ENCODE measurements at places on chromosomes 7 and 10. TPM values are rescaled to one million over a fixed set of nuclear protein-coding genes. Genes with fewer than 3 reads are reported as not detected.

DNA sequence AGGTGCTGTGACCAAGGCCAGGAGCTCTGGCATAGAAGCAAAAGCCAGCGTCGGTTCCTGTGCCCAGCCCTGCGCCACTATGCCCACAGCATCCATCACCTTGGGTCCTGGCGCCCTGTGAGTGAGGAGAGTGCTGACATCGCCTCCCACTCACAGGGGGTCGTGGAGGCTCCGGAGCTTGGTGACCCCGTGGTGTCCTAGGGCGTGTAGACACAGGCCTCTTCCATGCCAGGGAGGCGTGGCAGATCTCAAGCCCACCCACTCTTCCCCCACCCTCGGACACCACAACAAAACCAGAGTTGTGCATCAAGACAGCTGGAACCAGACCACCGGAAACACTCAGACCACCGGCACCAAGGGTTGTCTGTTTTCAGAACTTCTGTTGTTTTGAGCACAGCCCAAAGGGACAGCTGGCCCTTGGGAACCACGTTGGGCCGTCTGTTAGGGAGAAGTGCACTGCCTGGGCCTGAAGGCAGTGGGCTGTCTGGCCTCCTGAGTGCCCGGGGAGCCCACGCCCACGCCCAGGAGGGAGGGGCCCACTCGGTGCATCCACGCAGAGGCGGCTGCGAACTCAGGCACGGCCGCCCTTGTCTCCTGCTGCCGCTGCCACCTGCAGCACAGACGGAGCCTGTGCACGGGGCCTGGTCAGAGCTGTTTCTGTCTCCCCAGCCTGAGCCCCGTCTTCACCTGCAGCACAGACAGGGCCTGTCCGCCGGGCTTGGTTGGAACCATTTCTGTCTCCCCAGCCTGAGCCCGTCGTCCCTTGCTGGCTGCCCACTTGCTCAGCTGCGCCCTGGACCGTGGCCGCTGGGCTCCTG, 106.3 kb downstream of the INPP5A start:
- no peak for DNase-seq

- DNase-seq = no peak
These were observed 7.0 kb upstream of the CYP3A4 start for GRCh38 chr7:99791021-99791420.

- DNase-seq = no peak
These were observed 71.0 kb downstream of the SEM1 start for GRCh38 chr7:96638669-96639068.

DNA sequence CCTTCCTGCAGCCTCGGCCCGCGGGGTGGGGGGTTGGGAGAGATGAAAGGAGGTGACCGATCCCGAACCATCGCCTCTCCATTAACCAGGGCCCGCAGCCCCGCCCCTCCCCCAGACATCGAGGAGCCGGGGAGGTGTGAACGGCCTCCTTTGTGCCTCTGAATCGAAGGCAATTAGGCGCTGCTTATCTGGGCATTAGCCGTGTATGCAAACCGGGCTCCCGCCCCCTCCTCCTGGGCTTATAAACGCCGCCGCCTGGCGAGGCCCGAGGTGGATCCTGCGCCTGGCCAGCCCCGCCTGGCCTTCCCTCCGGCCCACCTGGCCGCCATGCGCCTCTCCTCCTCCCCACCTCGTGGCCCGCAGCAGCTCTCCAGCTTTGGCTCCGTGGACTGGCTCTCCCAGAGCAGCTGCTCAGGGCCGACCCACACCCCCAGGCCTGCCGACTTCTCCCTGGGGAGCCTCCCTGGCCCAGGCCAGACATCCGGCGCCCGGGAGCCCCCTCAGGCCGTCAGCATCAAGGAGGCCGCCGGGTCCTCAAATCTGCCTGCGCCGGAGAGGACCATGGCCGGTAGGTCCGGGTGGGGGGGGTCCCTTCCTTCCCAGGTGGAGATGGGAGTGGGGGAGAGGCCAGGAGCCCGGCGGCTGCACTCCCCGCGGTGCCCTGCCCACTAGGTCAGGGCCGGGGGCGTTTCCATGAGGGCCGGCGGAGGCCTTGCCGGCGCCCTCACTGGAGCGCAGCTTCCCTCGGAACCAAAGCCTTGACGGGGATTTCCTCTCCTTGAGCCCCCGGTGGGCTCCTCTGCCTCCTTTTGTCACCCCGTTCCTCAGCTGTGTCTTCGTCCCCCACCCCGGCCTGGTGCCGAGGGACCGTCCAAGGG, at the start of gene VENTX:
Gene VENTX, plus strand, starts transcription at position 268 of the 878 bp plus-strand sequence. Its CDS starts 60 bp downstream, at position 328.
- no peak for DNase-seq

GRCh38 chr7:8274589-8274988, 12.6 kb upstream of the ICA1 start:
- no peak for DNase-seq

DNA sequence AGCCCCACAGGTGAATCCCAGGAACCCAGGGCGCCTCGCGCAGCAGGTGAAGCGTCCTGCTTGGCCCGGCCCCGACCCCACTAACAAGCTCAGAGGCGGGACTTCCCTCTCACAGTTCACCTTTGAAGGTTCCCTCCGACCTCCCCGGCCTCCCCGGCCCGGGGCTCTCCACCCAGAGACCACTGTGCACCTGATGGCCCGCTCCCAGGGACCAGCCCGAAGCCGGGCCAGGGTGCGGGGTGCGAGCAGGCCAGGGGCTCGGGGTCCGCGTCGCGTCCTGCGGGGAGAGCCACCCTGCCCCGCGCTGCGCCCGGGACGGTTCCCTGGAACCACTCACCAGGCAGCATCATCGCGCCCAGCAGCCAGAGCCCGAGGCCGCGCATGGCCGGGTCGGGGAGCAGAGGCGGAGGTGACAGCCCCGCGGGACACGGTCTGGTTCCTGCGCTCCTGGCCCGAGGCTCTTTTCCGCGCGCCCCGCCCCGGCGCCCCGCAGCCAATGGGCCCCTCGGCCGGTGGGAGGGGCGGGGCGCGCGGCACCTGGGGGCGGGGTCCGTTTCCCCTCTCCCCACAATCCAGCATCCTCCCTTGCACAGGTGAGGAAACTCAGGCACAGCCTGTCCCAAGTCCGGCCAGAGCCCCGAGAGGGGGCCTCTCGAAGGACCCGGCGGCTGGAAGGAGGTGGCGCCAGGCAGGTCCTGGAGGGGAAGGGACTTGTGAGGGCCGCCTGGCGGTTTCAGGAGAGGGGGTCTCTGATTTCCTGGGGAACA, at the start of gene ADAM8:
Gene ADAM8, minus strand, starts transcription at position 434 of the 767 bp plus-strand sequence. Its CDS starts 51 bp downstream, at position 383.
- DNase-seq = no peak

- DNase-seq = no peak
These were observed 40.7 kb upstream of the ANAPC16 start for GRCh38 chr10:72175149-72175548.

DNA sequence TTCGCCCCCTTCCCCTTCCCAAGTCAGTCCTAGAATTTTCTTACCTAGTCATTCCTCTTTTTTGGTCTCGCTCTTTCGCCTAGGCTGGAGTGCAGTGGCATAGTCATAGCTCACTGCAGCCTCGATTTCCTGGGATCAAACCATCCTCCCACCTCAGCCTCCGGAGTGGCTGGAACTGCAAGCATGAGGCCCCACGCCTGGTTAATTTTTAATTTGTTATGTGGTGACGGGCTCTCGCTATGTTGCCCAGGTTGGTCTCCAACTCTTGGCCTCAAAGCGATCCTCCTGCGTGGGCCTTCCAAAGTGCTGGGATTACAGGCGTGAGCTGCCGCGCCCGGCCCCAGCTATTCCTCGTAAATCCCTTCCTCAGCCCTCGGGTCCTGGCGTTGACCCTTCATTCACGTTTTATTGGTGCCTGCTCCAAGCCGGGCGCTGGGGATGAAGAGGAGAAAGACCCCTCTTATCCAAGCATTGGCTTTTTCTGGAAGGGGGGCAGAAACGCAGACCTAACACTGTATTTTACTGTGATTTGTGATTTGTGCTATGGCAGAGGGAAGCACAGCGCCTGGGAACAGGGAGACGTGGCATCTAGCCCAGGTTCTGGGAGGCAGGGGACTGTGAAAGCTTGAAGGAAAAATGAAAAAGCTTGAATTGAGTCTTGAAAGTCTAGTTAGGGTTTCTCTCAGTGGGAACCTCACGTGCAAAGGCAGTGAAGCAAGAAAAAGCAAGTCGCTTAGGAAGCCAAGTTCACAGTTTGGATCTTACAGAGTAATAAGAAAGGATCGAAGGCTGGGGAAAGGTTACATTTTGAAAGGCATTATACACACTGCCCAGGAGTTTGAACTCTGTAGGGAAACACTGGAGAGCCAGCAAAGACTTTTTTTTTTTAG, 516 bp downstream of the ZNHIT1 start:
- DNase-seq = no peak

DNA sequence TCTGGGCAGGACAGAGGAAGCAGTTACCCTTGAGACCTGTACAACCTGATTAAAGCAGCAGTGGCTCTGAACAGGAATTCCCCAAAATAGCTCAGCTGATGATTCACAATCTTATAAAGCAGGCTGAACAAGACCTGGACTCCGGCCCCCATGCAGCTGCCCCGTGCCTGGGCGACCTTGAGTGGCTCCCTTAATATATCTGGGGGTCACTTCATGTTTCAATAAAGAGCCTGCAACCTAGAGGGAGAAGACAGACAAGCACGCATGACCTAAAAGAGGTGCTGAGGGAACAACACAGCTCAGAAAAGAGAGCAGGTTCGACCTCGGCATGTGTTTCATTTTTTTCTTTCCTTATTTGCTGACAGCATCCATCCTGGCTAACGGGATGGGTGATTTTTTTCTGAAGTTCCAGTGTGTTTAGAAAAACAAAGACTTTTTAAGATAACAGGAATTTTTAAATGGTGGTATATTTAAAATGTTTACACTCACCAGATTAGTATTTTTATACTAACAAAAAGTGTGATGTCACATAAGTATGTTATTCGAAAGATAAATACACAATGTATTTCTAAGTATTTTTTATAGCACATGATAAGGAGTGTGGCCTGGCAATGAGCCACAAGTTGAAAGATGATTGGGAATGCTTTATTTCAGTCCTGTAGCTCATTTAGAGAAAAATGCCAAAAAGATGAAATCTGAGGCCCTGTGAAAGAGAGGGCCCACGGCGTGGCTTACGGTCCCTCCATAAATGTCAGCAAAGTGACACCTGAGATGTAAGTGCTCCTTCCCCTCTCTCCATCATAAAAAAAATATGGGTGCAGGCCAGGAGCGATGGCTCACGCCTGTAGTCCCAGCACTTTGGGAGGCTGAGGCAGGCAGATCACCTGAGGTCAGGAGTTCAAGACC, 161.3 kb downstream of the SLIT1 start:
- DNase-seq = no peak

DNA sequence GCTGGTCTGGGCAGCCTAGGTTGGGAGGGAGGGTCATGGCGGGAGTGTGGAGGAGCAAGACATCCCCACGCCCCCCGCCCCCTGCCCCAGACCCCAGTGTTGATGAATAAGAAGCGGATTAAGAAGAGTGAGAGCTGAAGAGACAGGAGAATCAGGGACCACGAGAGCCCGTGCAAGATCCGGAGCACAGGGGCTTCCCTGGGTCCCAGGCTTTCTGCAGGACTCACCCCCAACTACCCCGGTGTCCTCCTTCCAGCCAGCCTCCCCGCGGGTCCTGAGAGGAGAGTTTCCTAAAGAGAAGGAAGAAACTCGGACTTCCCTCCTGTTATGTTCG, 20.1 kb downstream of the GHRHR start:
- DNase-seq = no peak

- DNase-seq = peak; percentile 87
These were observed 69.0 kb downstream of the CREM start for GRCh38 chr10:35195361-35196306.

GRCh38 chr7:158572000-158572828, 15.4 kb downstream of the PTPRN2 start:
- no peak for DNase-seq

DNA sequence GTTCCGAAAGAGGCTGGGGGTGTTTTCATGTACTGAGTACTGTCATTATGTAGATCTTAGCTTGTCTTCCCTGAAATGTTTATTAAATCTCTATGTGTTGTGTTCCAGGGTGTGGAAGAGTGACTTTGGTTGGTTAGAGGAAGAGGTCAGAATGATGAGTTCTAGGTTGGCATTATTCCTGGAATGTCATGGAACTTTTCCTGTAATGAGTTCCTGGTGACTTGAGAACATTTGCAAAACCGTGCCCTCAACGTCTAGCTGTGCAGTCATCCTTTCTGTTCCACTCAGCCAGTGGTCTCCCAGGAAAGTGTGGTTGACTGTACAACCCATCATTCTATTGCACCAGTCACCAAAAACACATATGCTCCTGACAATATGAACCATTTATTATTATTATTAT, 129.6 kb downstream of the BICC1 start:
- DNase-seq = no peak

- no peak for DNase-seq
These were observed 87.5 kb downstream of the FAM204A start for GRCh38 chr10:118254654-118255053.

DNA sequence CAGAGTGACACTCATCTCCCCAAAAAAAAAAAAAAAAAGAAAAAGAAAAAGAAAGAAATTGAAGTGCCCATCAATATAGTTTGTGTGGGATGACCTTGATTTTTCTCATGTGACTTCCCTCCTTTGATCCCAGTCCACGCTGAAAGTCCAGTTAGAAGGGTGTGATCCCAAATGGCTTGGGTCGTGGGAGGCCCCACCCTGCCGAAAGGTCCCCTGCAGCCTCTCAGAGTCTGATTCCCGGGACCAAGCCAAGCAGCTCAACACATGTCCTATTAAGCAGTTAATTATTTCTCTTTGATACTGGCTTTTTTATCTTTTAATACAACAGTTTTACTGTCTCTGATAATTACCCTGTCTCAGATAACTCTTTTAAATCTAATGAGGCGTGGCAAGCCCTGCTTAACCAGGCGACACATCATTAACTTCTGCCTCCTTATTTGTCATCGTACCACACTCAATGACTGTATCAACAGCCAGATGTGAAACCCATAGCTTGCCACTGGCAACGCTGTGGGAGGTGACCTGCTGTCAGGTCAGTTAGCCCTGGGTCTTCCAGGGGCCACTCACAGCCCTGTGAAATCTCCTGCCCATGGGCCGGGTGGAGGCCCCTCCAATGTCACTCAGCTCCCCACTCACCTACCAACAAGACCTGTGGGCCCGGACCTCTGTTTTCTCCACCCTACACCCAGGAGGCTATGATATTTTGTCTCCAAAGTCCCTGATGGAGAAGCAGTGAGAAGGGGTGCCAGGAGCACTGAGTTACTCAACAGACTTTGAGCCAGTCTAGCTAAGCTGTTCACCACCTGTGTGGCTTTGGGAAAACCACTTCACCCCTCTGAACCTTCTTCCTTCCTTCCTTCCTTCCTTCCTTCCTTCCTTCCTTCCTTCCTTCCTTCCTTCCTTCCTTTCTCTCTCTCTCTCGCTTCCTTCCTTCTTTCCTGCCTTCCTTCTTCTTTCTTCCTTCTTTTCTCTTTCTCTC, 110.0 kb upstream of the SFMBT2 start:
- no peak for DNase-seq

DNA sequence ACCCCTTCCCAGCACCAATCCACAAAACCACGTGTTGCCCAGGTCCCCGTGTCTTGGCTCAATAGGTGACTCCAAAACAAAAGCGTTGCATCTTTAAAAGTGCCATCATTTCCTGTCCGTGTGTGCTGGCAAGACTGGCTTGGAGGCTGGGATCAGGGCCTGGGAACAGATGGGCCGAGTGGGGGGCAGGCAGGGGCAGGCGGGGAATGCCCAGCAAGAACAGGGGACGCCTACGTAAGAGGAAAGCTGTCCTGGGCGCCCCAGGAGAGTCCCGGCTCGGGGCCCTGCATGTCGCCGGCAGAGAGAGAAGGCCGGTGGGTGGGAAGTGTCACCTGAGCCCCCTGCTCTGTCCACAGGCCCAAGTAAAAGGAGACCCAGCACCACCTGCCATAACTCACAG, 86.5 kb downstream of the PAXIP1 start:
- DNase-seq = no peak

GRCh38 chr10:25245165-25245564, 70.4 kb downstream of the GPR158 start:
- DNase-seq = no peak

Gene PITRM1
- 83.2 TPM for polyA plus RNA-seq

Gene ZNF467
- polyA plus RNA-seq = 21.8 TPM

Gene TRIM73
- polyA plus RNA-seq = 4.7 TPM

Gene COL13A1
- 55.5 TPM for polyA plus RNA-seq
